ENCODE measurements at places on chromosomes 12 and 14.

GRCh38 chr12:113222730-113223531 lies 1.7 kb downstream of the TPCN1 start:
- DNase-seq: no peak

DNA sequence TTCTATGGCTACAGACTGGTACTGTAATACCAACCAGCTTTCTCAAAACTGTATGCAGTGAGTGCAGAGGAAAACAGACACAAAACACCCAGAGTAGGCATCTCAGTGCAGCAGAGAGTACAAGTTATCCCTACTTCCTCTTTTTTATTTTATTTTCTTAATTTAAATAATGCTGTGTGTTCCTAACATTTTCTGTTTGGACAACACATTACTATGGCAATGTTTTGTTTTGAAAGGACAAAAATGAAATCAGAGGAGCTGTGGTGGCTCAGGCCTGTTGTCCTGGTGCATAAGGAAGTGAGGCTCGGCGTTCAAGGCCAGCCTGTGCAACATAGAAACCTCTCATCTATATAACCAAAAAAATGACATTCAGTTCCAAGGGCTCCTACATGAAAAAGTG lies 33.7 kb upstream of the SELPLG start:
- no peak for DNase-seq

DNA sequence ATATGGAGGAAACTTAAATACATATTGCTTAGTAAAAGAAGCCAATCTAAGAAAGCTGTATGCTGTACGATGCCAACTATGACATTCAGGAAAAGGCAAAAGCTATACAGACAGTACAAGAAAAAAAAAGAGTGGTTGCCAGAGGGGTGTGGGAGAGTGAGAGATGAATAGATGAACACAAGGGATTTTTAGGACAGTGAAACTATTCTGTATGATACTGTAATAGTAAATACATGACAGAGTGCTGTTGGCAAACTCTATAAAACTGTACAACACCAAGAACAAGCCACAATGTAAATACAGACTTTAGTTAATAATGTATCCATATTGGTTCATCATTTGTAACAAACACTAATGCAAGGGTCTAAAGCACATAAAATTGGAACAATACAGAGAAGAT lies 10.9 kb upstream of the MIPOL1 start:
- no peak for DNase-seq

DNA sequence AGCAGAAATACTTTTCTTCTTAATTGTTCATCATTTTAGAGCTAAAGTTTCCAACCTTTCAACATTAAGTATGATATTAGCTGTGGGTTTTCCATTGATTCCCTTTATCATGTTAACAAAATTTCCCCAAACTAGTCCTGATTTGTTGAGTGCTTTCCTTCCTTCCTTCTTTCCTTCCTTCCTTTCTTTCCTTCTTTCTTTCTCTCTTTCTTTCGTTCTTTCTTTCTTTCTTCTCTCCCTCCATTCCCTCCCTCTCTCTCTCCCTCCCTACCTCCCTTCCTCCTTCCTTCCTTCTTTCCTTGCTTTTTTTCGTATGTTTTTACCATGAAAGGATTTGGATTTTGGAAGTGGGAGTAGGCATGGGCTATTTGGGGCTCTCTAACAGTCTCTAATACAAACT lies 133.5 kb downstream of the LMNTD1 start:
- DNase-seq: no peak

DNA sequence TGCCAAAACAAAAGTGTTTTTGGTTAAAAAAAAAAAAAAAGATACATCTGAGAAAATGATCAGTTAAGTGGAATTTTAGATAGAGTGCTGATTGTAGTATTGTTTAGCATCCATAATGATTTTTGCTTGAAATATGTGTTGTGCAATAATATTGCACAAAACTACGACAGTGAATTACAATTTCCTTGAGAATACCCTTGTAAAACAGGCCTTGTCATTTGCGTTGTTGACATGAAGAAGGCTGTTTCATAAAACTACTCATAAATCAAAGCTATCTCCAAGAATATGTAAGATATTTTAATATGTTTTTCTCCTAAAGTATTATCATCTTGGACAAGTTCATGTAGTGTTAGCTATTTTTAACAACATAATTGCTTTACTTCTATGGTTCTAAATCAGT lies 1077.0 kb downstream of the LRFN5 start:
- no peak for DNase-seq

GRCh38 chr12:65662590-65662989 lies 161.7 kb upstream of the HMGA2 start:
- no peak for DNase-seq

GRCh38 chr14:55327179-55327578 lies 56.0 kb downstream of the FBXO34 start:
- DNase-seq: no peak
